ENCODE measurements at places on chromosomes 1 and 21.
A peak's percentile ranks its signal among the peaks of the same experiment; 100 is the strongest.

DNA sequence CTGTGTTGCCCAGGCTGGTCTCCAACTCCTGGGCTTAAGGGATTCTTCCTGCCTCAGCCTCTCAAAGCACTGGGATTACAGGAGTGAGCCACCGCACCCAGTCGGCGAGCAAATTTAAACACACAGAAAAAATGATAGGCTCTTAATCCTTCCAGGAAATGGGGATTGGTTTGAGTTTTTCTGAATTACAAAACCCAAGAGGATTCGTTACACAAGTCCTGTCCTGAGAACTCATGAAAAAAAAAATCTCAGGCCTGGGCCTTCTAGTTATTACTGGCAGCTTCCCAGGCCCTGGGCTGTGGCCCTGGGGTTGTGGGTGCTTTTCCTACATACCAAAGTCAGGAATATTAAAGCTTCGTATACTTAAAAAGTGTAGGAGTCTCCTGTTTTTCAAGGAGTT lies 6.3 kb upstream of the IFNGR2 start:
- no peak for DNase-seq

DNA sequence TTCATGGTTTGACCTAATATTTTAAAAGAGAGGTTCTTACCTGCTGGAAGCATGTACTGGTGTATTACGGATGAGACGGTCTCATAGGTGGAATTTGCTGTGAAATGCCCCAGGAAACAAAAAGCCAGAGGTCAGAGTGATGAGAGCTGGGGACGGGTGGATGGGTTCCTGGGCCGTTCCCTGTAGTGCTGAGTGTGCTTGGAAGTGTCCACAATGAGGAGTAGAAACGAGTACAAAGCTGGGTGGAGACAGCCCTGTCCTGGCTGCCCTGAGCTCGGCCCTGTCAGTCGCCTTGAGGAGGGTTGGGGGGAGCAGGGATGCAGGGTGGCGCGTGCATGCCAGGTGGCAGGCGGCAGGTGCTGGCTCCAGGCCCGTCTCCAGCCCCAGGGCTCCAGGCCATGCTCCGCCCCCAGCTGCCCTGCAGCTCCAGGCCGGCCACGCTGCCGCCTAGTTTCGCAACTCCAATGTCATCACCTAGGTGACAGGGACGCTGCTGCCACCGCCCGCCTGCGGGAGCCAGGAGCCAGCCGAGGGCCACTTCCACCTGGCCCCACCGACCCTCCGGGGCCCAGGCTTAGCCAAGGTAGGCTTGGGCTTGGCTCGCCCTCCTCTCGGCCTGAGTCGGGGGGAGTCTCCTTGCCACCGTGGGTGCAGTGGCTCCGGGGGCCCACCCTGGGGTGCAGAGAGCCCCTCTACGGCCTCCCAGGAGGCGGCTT lies 16.4 kb downstream of the TP73 start:
- peak; percentile 79 for DNase-seq

GRCh38 chr1:76371941-76372340 lies 297.4 kb downstream of the ST6GALNAC3 start:
- no peak for DNase-seq

DNA sequence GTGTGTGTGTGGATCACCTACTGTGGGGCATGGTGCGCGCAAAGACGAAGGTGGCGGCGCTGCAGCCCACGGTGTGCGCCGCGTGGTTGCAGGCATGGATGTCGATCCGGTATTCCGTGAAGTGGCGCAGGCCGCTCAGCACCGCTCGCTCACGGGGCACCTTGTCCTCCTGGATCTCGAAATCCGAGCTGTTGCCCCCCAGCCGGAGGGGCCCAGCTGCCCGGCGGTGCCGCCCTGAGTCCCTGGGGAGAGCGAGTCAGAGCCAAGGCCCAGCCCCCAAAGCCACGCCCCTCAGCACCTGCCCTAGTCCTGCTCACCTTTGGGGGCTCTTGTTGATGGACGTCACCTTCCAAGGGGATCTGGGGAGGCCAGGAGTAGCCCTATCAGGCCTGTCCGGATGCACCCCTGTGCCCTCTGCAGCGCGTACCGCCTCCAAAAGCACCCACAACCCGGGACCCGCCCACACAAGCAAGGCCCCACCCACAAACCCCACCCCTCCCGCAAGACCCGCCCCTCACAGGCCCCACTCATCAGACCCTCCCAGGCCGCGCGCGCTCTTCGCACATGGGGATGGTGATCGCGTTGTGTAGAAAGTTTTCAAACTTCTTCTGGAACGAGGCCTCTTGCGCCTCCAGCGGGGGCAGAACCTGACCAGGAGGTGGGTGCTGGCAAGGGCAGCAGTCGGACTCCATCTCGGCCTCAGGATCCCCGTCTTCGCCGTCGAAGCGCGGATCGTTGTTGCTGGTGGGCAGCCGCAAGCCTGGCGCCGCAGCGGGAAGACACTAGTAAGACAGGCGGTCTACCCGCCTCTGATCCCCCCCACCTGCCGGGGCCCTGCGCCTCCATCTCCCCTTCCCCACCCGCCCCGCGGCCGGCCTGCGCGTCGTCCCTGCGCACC lies 13.6 kb downstream of the INSRR start:
- no peak for DNase-seq

DNA sequence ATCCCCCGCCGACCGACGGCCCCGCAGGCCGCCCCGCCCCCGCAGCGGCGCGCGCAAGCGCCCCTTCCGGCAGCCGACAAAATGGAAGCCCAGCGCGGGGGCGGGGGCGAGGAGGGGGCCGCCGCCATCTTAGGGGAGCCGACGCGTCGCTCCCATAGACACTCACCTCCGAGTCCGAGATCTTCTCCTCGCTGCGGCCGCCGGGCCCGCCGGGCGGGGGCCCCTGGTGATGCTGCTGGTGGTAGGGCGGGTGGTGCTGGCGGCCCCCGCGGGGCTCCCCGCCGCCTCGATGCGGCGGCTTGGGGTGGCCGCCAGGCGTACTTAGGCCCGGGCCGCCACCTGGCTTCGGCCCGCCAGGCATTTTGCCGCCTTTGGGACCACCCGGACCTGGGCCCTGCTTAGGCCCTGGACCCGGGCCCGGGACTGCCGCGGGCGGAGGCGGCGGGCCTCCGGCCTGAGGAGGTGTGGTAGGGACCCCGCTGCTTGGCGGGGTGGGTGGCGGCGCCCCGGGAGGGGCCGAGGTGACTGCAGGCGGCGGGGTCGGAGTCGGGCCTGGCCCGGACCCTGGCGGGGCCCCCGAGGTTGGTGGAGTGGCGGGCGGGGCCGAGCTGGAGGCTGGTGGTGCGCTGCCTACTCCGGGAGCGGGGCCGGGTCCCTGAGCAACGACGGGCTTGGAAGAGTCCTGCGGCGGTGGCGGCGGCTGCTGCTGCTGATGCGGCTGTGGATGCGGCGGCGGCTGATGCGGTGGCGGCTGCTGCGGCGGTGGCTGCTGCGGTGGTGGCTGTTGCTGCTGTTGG lies 691 bp downstream of the SFPQ start:
- peak; percentile 45 for DNase-seq

GRCh38 chr1:30990591-30990990 lies 74.9 kb downstream of the PUM1 start:
- no peak for DNase-seq

- DNase-seq, result no peak
Observed at GRCh38 chr1:192702212-192702902, 66.4 kb downstream of the RGS13 start.

GRCh38 chr1:216598448-216598847 lies 124.8 kb downstream of the ESRRG start:
- no peak for DNase-seq

GRCh38 chr1:95043141-95043980 lies 29.4 kb downstream of the ALG14 start:
- peak; percentile 47 for DNase-seq

DNA sequence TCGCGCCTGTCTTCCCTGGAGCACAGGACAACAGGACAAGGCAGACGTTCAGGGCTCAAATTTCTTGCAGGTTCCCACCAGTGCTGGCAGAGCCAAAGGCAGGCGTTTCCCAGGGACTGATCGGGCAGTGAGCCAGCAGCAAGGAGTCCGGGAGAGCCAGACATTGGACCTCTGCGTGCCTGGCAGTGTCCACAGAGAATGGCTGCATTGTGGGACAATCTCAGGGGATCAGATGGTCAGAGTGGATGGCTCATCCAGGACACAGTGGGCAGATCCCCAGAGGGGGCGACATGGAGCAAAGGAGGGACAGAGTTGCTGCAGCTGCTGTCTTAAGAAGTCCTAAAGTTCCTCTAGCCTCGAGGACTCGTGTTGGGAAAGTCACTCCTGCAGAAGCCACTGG lies 4.6 kb downstream of the TMEM63A start:
- no peak for DNase-seq

GRCh38 chr1:175043824-175044223 lies 20.6 kb upstream of the MRPS14 start:
- DNase-seq, result no peak

- no peak for DNase-seq
Observed at GRCh38 chr1:10504249-10504648, 29.5 kb downstream of the PEX14 start.

DNA sequence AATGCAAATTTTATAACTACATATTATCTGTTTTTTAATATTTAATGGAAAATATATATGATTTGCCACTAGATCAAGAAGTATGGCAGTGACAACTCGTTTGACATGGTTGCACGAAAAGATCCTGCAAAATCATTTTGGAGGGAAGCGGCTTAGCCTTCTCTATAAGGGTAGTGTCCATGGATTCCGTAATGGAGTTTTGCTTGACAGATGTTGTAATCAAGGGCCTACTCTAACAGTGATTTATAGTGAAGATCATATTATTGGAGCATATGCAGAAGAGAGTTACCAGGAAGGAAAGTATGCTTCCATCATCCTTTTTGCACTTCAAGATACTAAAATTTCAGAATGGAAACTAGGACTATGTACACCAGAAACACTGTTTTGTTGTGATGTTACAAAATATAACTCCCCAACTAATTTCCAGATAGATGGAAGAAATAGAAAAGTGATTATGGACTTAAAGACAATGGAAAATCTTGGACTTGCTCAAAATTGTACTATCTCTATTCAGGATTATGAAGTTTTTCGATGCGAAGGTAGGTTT lies 556 bp downstream of the IFI44 start:
- peak; percentile 68 for DNase-seq

DNA sequence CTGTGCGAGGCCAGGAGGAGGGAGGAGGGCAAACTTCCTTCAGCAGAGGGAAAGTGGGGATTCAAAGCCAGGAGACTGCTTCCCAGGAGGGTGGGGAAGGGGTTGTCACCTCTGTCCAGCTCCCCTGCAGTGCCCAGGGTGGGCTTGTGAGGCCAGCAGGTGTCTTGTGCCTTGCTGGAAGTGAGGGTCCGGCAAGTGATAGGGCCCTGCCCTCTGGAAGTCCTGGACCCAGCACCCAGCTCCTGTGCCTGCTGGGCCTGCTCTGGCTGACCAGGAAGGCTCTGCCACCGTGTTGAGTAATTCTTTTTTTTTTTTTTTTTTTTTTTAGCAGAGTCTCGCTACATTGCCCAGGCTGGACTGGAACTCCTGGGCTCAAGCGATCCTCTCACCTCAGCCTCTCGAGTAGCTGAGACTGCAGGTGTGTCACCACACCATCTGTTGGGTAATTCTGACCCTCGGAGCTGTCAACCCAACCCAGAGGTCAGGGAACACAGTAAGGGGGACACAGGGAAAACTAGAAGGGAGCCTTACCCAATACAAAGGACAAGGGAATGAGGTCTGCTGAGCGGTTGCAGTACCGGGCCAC lies 1.0 kb downstream of the BEST4 start:
- DNase-seq, result no peak

- DNase-seq, result no peak
Observed at GRCh38 chr1:36486439-36487335, 4.0 kb upstream of the CSF3R start.

DNA sequence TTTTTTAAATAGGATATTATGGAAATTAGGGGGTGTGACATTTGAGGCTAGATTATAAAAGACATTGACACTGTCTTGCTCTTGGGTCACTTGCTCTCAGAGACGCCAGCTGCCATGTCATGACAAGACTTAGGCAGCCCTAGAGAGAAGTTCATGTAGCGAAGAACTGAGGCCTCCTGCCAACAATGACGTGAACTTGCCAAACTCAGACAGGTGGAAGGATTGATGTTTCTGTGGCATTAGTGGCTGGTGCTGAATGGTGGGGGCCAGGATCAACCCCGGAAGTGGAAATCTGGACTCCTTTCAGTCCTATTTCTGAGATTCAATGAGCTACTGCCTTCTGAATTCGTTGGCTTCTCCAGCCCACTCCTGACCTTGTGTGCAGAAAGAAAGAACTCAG lies 14.7 kb downstream of the NCF2 start:
- no peak for DNase-seq

- no peak for DNase-seq
Observed at GRCh38 chr1:167114725-167115124, 20.9 kb downstream of the STYXL2 start.

DNA sequence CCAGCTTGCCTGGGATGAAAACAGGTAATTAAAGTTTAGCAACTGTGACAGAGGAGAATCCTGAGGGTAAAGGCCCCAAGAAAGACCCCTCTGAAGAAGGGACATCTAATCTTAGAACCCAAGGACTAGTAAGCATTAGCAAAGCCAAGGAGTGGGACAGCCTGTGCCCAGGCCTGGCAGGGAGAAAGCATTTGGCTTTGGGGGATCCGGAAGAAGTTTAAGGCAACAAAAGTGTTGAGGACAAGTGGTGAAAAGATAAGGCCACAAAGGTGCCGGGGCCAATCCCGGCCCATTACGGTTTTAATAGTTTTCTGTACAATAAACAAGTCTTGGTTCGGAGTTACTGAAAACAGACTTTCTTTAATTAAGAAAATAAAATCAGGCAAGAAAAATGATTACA lies 275.5 kb downstream of the TM2D1 start:
- no peak for DNase-seq

DNA sequence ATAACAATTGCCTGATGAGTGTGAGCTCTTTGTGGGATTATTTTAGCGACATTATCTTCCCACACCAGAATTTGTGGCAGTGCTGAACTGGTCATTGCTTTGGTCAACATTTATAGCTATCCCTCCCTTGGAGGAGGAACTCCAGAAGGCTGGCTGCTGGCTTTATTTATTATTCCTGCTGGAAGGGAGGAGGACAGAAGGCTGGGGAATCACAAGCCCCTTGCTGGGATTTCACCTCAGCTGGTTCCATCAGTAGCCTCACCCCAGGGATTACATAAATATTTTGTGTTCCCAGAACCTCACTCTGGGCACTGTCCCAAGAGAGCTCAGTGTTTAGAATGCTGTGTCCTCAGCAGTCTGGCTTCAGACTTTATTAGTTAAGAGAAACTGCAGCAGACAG lies 102.8 kb upstream of the C1orf21 start:
- DNase-seq, result no peak

DNA sequence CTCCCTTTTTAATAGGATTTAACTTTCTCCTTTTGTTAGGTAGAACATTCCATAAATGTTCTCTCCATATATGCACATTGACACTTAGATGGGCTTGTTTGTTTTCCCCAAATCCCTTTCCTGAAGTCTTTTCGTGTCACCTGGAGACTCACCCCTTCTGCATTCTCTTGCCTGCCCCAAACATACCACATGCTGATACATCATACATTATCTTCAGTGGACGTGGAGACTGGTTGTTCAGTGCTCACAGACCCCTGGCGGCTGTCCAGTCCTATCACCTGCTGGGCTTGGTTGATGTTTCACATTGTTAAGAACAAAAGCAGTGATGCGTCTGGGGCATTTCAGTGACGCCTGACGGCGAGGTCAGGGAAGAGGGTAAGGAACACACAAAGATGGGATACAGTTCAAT lies 22.2 kb downstream of the FMOD start:
- no peak for DNase-seq
